Thymus (tissue), 14 donors: ENCODE measurements at places on chromosomes 6 and 20. TPM values are rescaled to one million over a fixed set of nuclear protein-coding genes. Genes with fewer than 3 reads are reported as not detected.

GRCh38 chr20:17460119-17460518, 71.1 kb downstream of the BFSP1 start:
- H3K27me3 ChIP-seq = peaks cover 2% of the 10 kb centered on the region
- no peak overlapping the region for H3K27ac ChIP-seq
- H3K36me3 ChIP-seq = no peaks in the 10 kb centered on the region
- H3K4me1 ChIP-seq = no peaks in the 10 kb centered on the region
- no peak for DNase-seq
- no peak overlapping the region for H3K4me3 ChIP-seq

GRCh38 chr6:117687021-117687648, 11.9 kb downstream of the NUS1 start:
- no peak for DNase-seq
- no peak overlapping the region for H3K4me3 ChIP-seq
- H3K27ac ChIP-seq = no peak overlapping the region
- no peaks in the 10 kb centered on the region for H3K27me3 ChIP-seq
- no peaks in the 10 kb centered on the region for H3K4me1 ChIP-seq

Gene PRR18
- total RNA-seq = 0.05 TPM

Gene TREM2
- 1.7 TPM for total RNA-seq

- peak overlapping the region; percentile 79 for H3K4me3 ChIP-seq
- no peaks in the 10 kb centered on the region for H3K27me3 ChIP-seq
- H3K4me1 ChIP-seq = peaks cover 48% of the 10 kb centered on the region
- peak overlapping the region; percentile 100 for H3K27ac ChIP-seq
Measured at GRCh38 chr6:26217714-26218075, 130.5 kb downstream of the HFE start.

Gene MEP1A
- 0.14 TPM for total RNA-seq
